ENCODE measurements at places on chromosomes 1 and 21. TPM values are rescaled to one million over a fixed set of nuclear protein-coding genes. Genes with fewer than 3 reads are reported as not detected.

Gene HAO2
- not detected for total RNA-seq

Gene BGLAP
- total RNA-seq: 0.67 TPM

Gene NUF2
- total RNA-seq: 33.7 TPM

Gene FOXO6
- 9.9 TPM for total RNA-seq

Gene SLC9C2
- total RNA-seq: not detected

Gene S100A8
- not detected for total RNA-seq

Gene CFHR2
- not detected for total RNA-seq

Gene SH2D1B
- total RNA-seq: 0.06 TPM

Gene MYBPH
- total RNA-seq: 1.4 TPM

Gene LGR6
- total RNA-seq: not detected

Gene BARHL2
- total RNA-seq: not detected

Gene SYT14
- total RNA-seq: 0.70 TPM

Gene TSPAN2
- total RNA-seq: 26.6 TPM

Gene ADAM30
- not detected for total RNA-seq

Gene NFYC
- total RNA-seq: 124 TPM

Gene SPRR2A
- total RNA-seq: not detected

Gene HJV
- 0.18 TPM for total RNA-seq

Gene SYTL1
- total RNA-seq: 14.7 TPM

Gene GUCA2A
- total RNA-seq: not detected

Gene LCE1D
- not detected for total RNA-seq
